ENCODE measurements at places on chromosomes 3 and 15.

DNA sequence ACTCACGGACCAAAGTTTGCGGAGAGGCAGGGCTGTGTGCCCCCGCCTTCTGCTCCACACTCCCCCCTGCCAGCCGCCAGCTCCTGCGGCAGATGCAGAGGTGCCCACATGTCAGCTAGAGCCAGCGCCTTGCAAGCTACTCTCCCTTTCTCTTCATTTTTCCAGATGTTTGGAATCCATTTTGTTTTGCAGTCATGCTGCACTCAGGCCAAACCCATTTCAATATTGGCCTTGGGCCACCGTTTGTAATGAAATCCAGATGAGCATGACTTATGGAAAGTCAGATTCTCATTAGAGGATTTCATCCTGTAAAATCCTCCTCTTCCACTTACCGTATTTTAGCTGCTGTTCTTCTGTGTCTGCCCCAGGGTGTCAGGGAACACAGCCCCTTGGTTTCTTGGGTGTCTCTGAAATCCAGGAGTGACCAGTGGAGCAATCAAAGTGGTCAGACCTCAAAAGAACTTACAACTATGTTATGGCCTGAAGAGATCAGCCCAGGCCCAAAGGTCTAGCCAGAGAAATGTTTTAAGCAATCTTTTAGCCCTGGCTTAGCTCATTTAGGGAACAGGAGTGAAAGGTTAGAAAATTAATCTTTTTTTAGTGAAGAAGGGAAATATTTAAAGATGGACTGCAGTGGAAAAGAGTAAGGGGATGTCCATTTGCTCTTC lies 65.8 kb downstream of the AAGAB start:
- DNase-seq, result no peak

DNA sequence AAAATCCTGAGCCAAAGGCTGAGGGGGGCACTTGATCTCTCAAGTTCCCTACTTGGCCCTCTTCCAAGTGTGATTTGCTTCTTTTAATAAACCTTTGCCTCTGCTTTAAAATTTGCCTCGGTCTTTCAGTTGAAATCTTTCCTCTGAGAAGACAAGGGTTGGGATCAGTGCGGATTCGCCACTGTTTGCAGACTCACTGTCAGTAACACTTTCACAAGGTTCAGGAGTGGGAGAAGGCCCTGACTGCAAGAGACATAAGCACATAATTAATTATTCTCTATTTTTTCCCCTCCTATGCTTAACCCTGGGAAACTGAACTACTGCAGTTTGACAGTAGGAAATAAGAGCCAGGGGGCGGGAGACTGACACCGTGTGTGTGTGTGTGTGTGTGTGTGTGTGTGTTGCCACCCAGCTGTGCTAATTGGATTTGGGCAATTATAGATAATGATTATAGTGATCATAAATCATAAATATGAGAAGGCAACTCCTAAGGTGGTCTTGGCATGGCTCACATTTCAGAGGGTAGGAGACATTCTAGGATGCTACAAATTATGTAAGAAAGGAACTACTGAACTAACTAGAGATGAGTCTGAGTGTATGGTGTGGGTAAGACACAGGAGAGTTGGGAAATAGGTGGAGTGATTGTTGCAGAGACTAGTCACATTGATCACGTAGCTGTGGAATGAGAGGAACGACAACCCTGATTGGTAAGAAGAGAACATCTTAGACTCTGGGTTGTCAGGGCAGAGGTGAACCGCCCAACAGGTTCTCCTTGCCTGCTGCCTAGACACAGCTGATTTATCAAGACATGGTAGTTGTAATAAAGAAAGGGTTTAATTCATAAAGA lies 5.5 kb upstream of the ZNF662 start:
- no peak for DNase-seq

DNA sequence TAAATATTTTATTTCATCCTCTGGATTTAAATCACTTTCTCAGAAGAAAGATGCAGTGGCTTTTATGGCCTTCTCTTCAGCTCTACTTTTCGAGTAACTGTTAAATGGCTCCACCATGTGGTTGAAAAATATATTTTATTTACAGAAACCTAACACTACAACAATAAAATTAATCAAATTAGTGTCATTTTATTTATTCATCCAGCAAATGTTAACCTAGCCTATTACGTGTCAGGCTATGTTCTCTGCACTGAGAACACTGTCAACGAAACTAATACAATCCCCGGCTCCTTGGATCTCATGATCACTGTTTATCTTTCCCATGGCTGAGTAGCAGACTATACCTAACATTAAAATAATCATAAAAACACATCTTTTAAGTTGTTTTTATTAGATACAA lies 148.0 kb upstream of the OSTN start:
- DNase-seq, result no peak

GRCh38 chr3:182136008-182136910 lies 424.5 kb downstream of the SOX2 start:
- DNase-seq, result no peak

DNA sequence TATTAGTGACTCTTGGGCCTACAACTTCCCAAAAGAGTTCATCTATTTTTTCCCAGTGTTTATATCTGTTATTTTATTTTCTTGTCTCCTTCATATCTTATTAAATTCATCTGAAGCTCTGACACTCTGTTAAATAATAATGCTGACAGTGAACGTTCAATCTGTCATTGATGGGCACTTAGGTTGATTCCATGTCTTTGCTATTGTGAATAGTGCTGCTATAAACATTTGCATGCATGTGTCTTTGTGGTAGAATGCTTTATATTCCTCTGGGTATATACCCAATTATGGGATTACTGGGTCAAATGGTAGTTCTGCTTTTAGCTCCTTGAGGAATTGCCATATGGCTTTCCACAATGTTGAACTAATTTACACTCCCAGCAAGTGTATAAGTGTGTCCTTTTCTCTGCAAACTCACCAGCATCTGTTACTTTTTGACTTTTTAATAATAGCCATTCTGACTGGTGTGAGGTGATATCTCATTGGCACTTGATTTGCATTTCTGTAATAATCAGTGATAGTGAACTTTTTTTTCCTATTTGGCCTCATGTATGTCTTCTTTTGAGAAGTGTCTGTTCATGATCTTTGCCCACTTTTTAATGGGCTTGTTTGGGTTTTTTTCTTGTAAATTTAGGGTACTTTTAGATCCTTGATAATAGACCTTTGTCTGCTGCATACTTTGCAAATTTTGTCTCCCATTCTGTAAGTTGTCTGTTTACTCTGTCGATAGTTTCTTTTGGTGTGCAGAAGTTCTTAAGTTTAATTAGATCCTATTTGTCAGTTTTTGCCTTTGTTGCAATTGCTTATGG lies 122.5 kb downstream of the LEKR1 start:
- no peak for DNase-seq

DNA sequence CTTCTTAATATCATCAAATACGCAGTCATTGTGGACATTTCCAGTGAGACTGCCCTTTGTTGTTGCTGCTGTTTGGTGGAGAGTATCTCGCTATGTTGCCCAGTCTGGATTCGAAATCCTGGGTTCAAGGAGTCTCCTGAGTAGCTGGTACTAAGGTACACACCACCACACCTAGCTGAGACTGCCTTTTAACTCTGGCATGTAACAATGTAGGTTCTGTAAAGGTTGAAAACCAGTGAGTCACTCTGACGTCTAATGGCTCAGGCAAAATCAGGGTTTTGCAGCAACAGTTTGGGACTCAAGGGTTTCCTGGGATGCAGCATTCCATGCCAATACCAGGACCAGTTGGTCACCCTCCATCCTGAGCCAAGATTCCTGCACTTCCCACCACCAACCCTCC lies 52.2 kb downstream of the AQP9 start:
- no peak for DNase-seq

DNA sequence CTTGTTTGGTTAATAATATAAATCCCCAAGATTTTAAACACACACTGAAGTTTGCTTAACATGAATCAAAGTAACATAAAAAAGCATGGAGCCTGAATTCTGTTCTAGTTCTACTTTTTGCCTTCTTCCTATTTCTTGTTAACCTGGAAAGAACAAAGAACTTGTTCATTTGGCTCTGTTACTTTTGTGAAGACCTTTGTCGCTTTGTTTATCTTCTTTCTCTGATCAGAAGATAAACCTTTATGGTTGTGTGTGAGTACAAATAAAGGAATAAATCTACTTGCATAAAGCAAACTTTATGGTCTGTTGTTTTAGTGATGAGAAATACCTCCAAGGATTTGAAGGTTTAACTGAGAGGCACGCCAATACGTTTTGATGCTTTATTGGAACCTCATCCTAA lies 210.1 kb upstream of the SATB1 start:
- DNase-seq, result no peak

DNA sequence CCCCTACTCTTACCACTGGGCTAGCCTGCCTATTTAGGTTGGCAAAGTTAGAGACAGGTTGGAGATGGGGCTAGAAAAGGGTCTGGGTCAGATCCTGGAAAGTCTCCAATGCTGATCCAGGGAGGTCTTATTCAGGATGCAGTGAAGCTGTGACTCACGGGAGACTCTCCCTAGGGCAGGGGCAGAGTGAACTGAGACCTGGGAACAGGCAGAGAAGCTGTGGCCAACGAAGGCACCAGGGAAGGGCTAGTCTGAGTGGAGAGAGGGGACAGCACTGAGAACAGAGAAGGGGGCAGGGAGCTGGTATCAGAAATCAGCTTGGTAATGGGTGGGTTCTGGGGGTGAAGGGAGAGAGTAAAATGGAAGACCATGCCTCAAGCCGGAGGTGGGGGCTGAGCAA lies 2.2 kb downstream of the LTF start:
- no peak for DNase-seq

- DNase-seq, result no peak
Observed at GRCh38 chr3:102735311-102735710, 300.5 kb downstream of the ZPLD1 start.

GRCh38 chr15:40928821-40929659 lies at the start of gene DLL4:
Gene DLL4, plus strand, starts transcription at chr15:40929340. Its CDS starts 329 bp downstream, at chr15:40929669.
- DNase-seq, result peak; percentile 37

Measured in stimulated activated CD4-positive, alpha-beta T cell treated with anti-CD3 and anti-CD28 coated beads, Interleukin-1b, Interleukin-23, amount 100 ng/mL, for 48 hours (primary cell).